ENCODE measurements at places on chromosomes 6 and 20.

GRCh38 chr20:40010483-40010882 lies 678.6 kb downstream of the MAFB start:
- no peak for DNase-seq

DNA sequence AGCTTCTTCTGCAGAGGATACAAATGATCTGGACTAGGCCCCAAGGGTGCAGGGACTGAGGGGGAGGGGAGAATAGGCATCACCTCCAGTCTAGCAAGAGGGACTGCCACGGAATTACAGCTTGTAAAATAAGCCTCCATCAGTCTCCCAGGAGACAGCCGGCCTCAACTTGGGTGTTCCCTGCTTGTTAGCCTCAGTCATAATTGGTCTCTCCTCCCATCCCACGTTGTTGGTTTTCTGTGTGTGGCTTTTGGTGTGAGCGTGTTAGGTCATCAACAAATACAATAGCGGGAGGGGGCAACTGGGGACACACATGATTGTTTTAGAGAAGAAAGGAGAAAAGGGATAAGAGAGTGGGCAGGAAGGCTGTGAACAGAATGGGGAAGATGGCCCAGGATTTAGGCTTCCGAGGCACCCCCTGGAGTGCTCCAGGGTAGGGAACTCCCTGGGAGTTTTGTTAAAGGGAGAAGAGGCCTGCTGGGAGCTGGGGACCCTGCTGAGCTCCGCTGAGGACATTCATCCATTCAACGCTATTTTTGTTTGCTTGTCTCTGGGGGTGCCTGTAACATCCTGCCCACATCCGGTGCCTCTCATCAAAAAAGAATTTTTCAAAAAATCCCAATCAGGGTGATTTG lies 9.2 kb downstream of the FOXA2 start:
- no peak for DNase-seq

DNA sequence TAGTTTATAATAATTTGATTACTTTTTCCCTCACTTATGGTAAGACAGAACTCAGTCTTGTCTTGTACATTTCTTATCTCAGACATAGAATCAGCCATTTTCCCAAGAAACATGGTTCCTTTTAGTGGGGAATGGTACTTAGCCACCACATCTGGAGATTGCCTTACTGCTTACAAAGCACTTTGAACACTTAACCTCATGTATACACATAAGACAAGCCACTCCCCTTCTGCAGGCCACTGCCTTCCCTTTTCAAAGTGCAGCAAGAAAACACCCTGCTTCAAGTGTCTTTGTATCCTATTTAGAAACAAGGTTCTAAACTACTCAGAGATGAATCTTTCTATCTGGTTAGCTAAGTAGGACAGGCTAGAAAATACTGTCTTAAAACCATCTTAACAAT lies 159.2 kb downstream of the UBE3D start:
- no peak for DNase-seq

- DNase-seq = no peak
These were observed 71.5 kb downstream of the SOX4 start for GRCh38 chr6:21665110-21665391.

- DNase-seq = no peak
These were observed 11.5 kb upstream of the BLOC1S5 start for GRCh38 chr6:8075704-8076103.

GRCh38 chr20:14126856-14127255 lies 131.5 kb downstream of the MACROD2 start:
- no peak for DNase-seq

DNA sequence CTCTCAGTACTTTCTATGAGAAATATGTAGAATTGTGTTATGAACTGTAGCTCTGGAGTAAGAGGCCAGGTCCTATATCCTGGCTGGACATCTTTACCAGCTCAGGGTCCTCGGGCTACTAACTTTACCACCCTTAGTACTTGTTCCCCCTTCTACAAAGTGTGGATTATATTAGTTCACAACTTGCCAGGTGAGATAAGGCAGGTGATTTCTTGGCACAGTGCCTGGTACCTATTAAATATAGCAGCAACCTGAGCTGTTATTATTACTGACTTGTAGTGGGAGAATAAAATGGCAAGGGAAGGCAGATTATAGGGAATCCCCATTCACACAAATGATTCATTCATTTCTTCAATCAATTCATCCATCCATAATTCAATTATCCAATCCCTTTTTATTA lies 150.1 kb downstream of the DOK5 start:
- no peak for DNase-seq

- no peak for DNase-seq
These were observed 788 bp downstream of the TRIM40 start for GRCh38 chr6:30136570-30137286.

- DNase-seq = no peak
These were observed 75.4 kb upstream of the LAMA2 start for GRCh38 chr6:128807577-128807976.

GRCh38 chr20:59013959-59014608 lies 5.1 kb upstream of the TUBB1 start:
- no peak for DNase-seq

DNA sequence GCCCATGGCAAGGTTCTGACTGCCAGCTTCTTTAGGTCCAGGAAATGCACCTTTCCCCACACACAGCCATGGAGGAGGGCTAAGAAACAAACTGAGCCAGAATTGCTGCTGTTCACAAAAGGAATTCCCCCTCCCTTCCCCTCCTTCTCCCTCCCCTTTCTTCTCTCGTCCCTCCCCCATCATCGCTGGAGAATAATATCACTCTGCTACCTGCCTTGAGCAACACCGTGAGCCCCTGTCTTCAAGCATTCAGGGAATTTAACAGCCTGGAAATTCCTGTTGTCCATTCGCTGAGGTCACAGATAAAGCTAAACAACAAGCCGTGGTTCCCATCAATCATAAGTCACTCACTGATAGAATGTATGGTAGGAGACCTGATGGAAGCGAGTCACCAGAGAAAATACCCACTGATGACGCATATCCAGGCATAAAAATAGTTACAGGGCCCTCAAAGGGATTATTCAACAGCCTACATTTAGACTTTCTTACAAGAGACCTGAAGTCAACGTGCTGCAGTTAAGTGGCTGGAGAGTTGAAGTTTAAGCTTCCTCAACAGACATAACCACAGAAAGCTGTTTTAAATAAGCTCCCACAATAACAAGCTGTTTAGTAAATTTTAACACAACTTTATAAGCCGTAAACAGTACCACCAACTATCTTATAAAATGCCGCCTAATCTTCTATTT lies 59.7 kb downstream of the HIVEP2 start:
- DNase-seq = peak; percentile 25

DNA sequence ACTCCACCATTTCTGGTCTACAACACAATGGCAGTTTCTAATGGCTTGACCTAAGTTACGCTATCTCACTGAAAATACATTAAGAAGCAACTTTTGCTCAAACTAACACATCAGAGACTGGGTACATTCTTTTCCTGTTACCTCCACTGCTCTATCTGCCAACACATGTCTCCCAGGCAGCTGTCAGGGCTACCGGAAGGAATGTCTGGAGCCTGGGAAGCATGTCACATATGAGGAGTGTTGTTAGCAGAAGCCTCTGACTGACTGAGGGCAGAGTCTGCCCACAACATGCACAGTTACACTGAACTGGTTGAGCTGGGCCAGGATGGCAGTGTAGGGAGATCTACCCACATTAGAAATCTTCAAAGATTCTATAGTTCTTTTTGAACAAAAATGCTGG lies 264.5 kb downstream of the KIF16B start:
- no peak for DNase-seq

- no peak for DNase-seq
These were observed 345.2 kb downstream of the FARS2 start for GRCh38 chr6:5606546-5606945.

DNA sequence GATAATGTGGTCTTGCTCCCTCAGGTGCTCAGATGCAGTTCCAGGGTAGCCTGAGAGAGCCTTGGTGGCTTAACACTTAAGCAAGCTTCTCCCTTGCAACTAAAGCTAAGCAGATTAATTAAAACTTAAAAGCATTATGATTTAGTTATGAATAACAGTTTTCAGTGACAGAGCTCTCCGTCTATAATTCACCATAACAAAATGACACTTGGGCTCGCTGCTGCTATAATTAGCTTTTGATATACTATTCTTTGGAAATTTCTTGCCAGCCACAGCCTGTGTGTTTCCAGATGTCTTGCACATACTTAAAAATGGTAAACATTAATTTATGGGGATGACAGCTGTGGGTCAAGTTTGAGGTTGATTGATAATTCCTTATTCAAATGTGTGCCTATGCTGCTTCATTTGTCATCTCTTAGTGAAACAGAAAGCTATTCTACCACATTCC lies 380.5 kb downstream of the TFAP2B start:
- DNase-seq = no peak

- DNase-seq = no peak
These were observed 195.4 kb downstream of the HIVEP2 start for GRCh38 chr6:142749556-142749955.

GRCh38 chr6:44004625-44005506 lies 122.4 kb downstream of the MRPL14 start:
- no peak for DNase-seq

- no peak for DNase-seq
These were observed 2.8 kb upstream of the RNF24 start for GRCh38 chr20:4018023-4018748.

GRCh38 chr20:3101737-3102574 lies 17.4 kb upstream of the AVP start:
- DNase-seq = no peak

DNA sequence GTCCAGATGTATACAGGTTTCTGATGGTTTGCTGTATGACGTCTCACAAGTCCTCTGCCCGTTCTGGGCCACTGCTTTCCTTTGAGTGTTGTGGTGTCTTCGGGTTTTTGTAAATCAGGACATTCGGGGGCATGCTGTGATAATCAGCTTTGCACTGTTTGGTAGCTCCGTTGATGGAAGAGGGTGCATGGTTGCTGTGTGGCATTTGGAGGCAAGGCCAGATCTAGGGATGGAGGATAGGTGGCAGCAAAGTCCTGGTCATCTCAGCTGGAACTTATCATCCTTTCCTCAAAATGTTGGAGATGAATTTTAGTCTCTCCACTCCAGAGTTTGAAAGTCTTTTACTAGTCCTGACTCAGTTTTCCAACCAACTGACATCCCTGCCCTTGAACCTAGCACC lies 91.0 kb downstream of the SCP2D1 start:
- DNase-seq = no peak

GRCh38 chr20:24786646-24787045 lies 162.4 kb upstream of the CST7 start:
- no peak for DNase-seq

DNA sequence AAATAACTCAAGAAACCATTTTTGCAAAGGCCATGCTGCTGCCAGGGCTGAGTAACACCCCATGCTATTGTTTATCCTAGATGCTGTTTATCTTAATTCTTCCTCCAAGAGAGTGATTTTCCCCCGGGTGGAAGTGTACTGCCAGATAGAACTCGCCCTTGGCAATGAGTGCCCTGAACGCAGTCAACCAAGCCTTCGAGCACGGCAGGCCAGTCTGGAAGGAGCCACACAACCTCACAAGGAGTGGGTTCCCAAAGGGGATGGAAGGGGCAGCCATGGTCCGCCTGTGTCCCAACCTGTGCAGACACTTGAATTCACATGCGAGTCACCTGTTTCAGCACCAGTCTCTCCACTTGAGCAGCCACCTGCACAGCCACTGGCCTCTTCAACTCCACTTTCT lies 31.9 kb downstream of the PNPLA1 start:
- no peak for DNase-seq

DNA sequence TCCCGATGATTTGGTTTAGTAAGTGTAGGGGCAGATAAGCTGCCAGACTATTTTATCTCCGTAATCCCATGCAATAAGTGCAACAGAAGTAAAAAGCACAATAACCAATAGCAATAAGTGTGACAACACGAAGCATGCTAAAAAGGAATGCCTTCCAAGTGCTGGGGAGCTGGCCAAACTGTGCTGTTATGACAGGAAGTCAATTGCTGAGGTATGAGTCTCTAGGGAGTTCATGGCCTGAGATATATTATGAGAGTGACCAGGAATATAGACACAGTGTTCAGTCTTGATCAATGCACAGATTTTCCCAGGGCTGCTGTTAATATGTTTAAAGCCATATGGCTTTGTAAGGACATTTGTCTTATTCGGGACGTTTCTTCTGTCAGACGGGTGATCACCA lies 10.5 kb upstream of the ANGPT4 start:
- no peak for DNase-seq

- no peak for DNase-seq
These were observed 5.5 kb downstream of the SLC32A1 start for GRCh38 chr20:38729767-38730166.

- no peak for DNase-seq
These were observed 136.5 kb downstream of the DOK5 start for GRCh38 chr20:54611708-54612412.

DNA sequence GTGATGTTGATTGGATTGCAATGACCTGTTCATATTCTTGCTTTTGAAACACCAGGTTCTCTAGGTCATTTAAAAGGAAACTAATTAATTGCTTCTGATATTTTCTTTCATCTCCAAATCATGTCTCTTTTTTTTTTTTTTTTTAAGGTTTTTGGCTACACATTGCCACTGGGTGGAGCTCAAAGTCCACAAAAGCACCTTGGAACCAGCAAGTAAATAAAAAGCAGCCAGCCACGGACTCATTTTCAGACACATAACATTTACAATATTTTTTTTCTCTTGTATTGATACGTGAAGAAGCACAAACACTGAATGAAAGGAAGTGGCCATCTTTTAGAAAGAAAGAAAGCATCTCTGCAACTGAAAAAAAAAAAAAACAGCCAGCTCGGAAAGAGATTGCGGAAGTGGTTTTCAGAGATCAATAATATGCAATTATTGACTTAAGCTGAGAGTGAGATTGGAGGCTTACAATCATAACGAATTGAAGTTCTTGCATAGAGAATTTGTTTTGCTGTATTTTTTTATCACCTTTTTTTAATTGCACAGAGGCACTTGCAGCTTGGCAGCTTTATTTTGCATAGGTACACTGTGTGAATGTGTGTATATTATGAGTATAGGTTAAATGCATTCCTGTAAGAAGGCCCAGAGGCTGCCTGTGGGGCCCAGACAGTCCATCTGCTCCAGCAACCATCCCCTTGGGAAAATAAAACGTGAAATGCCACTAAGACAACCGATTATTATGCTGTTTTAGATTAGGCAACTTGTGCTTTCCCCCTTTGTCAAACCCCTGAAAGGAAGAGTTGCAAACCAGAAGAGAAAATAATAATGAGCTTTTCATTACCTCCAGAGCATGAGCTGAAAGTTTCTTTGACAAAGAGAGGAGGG lies 28.2 kb downstream of the CGA start:
- no peak for DNase-seq
